ENCODE measurements at places on chromosomes 6 and 20.
A peak's percentile ranks its signal among the peaks of the same experiment; 100 is the strongest.

GRCh38 chr6:110971468-110971867 is 10.4 kb upstream of the RPF2 start:
- DNase-seq = no peak

DNA sequence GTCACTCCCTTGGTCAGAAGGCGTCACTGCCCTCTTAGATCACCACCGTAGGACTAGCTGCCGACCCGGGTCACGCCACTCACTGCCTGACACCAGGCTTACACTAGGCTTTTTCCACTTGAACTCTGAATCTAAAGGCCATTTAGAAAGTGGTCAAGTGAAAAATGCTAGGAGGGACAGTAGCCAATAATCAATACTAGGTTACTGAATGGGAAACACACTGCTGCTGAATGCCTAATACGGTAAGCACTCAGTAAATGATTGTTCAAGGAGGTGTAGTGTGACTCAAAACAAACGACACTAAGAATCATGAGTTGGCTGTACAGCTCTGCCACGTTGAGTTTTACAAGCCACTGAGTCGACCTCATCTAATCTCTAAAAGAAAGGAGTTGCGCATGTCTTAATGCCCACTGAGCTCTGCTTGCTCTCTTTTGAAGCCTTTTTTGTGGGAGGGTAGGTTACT is 760 bp upstream of the IBTK start:
- DNase-seq = peak; percentile 8

DNA sequence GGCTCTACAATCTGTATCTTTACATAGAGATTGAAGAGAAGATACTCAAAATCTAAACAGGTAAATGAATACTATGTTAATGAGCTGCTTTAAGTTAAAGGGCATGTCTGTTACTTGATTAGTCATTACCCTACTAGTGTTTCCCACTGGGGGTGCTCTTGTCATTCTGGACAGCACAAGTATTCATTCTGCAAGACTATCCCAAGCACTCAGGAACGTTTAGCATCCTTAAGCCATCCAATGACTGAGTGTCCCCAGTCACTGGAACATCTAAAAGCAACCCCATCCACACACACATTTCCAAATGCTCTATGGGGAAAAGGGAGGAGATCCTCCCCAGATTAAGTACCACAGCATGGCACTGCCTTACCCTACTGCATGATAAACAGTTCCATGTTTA is 25.7 kb downstream of the EZR start:
- no peak for DNase-seq

DNA sequence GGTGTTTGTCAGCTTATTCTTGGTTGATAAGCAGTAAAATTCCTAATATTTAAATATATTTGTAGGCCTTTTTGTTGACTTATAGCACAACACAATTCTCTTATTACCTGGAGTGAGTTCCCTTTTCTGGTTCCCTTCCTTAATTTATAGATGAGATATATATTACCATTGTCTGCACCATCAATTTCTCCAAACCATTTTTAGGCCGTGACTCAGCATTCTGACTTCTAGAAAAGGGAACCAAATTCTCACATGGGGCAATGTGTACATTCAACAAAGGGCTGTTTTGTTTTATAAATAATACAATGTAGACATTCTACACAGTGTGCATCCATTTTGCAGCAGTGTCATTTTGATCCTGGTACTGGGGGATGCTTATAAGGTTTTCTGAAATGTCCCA is 52.8 kb downstream of the NCOA7 start:
- no peak for DNase-seq

DNA sequence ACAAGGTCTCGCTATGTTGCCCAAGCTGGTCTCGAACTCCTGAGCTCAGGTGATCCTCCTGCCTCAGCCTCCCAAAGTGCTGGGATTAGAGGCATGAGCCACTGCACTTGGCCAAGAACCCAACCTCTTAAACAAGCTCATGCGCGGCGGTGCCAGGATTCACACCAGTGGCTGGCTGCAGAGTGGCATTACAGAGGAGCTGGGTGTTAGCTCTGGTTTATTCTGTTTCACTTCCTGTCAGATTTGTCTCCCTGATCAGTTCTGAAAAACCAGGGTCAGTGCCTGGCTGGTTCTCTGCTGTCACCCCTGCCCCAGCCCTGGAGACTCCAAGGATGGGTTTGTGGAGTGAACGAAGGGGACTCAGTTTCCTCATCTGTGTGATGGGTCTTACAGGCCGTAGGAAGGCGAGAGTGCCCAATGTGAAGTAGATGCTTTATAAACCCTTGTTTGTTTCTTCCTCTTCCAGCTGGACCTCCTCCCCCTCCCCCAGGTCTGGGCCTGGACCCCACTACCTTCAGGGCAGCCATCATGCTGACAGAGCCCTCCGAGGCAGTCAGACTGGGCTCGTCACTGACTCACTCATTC is 63.4 kb downstream of the UBE2V1 start:
- no peak for DNase-seq

DNA sequence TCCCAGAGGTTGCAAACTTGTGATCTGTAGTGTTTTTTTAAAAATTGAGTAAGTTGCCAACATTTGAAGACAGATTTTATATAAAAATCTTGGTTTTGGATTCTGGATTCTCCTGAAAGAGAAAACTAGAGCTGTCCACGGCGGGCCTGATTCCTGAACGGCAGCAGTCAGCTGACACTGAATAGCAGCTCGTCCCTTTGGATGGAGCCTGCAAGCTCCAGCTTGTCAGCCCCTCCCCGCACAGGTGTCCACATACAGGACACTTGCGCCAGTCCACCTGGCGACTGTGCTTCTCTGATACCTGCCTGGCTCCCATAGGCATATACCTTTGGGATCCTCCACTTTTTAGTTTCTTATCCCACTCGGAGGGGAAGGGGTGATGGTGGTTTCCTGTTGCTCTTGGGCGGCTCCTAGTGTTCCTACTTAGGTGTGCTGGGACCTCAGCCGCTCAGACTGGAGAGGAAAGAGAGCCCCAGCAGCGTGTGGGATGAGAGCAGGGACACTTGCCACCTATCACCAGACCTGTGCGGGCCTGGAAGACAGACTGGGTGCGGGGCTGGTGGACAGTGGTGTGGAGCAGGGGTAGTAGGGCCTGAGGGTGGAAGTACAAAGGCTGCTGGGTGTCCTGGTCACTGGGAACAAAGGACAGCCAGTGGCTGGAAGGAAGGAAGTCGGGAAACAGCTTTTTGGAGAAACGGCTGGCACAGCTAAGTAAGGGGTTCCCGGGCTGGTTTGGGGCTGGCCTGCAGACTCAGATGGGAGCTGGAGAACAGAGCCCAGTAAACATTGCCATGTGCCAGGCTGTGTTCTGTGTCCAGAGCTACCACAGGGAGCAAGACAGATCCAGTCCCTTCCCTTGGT is 18.3 kb downstream of the GHRH start:
- DNase-seq = no peak

GRCh38 chr6:82589509-82590206 is 226.0 kb downstream of the TPBG start:
- no peak for DNase-seq

GRCh38 chr20:33871362-33871761 is 60.2 kb downstream of the CHMP4B start:
- DNase-seq = no peak

GRCh38 chr6:137237413-137238170 is 18.4 kb upstream of the IFNGR1 start:
- DNase-seq = no peak

- no peak for DNase-seq
These were observed 243.1 kb downstream of the ESR1 start for GRCh38 chr6:152050451-152051195.

GRCh38 chr6:225121-225721 is 67.1 kb upstream of the DUSP22 start:
- DNase-seq = peak; percentile 79

DNA sequence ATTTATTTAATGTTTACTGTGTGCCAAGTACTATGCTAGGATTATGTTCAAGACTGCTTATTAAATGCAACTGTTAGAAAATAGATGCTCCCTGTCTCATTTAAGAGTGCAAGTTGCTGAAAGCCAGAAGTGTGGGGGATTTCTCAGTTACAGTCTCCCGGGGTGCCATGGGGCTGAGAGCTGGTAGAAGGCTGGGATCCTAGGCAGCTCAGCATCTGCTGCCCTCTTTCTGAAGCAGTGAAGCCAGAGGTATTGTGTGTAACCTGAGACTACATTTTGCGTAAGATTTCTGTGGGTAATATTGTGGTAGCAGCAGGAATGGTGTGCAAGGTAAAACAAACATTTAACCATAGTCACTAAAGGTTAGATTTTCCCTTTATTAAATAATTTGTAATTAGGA is 120.6 kb downstream of the AKAP7 start:
- DNase-seq = no peak

DNA sequence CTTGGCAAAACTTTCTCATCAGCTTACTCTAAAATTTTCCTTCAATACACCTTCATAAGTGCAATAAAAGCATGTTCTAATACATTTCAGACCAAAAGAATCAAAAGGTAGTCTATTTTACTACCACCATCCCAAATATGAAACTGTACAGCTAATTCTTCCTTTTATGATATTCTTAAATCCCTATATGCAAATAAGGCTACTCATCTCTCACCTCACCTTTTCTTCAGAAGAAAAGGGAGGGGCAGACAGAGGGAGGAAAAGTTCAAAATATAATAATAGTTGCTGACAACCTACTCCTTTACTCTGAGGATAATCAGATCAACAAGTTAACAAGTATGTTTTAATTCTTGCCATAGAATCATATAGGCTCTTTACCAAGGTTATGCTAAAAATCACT is 7.4 kb downstream of the C6orf120 start:
- DNase-seq = no peak

DNA sequence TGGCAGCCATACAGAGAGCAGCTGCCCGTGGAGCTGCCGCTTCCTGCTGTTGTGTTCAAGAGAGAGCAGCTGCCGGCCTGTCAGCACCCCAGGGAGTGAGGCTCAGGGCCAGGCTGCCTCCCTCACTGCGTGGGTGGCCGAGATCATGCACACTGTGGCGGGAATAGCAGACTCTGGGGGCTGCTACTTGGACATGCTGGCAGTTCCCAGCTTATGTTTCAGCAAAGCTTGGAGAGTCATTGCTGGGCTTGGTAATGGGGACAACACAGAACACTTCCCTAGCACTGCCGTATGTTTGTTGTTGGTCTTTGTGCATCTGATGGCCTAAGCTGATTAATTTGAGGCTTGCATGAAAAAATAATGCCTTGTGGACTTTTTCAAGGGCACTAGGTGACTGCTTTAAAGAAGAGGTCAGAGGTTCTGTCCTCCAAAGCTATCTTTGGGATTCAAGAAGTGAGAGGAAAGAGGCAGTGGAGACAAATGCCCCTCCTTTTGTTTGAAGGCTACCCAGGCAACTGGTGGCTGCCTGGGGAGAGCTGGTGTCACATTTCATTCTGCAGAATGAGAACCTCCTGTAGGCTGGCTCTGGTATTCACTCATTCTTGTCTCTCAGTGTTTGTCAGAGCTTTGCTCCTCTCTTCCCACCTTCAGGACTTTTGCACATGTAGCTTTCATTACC is 18.8 kb downstream of the MRAP2 start:
- DNase-seq = no peak

DNA sequence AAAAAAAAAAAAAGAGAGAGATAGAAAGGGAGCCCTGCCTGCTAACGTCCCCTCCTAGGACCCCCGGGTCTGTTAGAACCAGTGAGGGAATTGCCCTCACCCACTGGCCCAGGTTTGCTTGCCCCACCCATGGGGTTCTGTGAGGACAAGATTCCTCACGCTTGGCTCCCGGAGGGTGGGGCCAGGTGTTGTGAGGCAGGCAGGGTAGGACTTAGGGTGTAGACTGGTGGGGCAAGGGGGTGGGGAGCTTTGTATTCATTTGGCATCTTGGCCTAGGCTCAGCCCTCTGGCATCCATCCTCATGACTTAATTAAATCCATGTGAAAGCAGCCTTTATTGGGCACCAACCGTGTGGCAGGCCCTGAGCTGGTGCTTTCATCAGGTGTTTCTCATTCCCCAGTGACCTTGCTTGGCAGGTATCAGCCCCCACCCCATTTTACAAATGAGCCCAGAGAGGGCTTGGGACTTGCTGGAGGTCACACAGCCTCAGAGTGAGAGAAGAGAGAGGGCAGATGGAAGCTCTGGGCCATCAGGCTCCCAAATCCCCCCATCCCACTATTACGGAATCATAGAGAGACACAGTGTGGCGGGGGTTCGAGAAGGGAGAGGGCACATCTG is 19.0 kb downstream of the RAB44 start:
- no peak for DNase-seq

DNA sequence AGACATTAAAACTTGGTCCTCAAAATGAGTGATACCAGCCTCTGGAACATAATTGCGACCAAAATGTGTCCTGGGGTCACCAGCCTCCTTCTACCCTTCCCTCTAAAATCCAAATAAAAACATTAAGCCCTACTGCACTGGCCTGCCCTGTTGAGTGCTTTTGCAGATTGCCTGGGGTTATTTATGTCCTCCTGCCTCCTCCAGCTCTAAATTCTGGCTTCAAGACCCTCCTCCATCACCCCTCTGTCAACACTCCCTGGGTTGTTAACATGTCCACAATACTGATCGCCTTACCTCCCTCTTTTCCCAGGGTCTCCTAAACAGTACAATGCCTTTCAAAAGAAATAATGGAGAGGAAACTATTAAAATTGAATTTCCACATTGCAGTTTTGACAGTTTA is 327.5 kb downstream of the NRN1 start:
- no peak for DNase-seq

DNA sequence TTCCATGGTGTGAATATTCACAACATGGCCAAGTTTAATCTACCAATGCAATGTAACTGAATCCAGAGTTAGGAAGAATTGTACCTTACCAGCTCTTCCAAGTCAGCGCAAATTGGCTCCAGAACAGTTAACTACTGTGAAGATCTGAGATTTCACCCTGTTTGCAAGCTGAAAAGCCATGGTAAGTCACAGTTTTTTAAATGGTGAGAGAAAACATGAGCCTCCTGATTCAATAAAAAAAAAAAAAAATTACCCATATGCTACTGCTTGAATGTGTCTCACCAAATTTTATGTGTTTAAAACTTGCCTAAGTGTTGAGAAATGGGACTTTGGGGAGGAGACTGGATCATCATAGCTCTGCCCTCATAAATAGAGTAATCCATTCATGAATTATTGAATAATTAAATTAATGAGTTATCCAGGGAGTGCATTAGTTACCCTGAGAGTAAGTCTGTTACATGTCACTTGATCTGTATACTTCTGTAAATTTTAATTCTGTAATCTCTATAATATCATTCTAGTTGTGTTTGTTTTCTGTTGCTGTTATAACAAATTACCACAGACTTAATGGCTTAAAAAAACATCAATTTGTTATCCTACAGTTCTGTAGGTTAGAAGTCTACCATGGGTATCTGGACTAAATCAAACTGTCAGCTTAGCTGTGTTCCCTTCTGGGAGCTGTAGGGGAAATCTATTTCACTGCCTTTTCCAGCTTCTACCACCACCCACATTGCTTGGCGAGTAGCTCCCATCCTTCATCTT is 1355.9 kb downstream of the GRIK2 start:
- DNase-seq = no peak

- no peak for DNase-seq
These were observed 260.5 kb upstream of the EPHA7 start for GRCh38 chr6:93679836-93680235.

GRCh38 chr6:47221565-47221964 is 88.1 kb downstream of the TNFRSF21 start:
- no peak for DNase-seq

GRCh38 chr6:148316308-148316707 is 26.3 kb upstream of the SASH1 start:
- DNase-seq = no peak

GRCh38 chr20:44758247-44759101 is 12.8 kb downstream of the KCNK15 start:
- DNase-seq = no peak

Data from activated naive CD4-positive, alpha-beta T cell treated with anti-CD3 and anti-CD28 coated beads, Interleukin-2, amount 50 U/mL, for 72 hours (primary cell).